ENCODE measurements at places on chromosomes 2 and 18.
A peak's percentile ranks its signal among the peaks of the same experiment; 100 is the strongest.

DNA sequence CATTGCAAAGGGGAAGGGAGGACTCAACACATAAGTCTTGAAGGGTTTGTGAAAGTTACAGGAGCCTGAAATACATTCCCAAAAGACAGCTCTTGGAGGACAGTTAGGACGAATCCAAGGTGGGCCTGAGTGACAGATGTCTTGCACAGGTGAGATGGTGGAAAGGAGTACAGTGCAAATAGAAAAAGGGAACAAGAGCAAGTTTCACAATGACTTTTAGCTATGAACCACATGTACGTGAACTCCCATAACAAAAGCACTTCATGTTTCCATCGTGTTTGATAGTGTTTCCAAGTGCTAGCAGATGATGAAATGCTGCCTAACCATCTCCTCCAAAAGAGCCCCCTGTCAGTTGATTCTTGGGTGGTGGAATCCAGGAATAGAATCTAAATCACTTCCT is 1.8 kb downstream of the IL18RAP start:
- DNase-seq, result no peak

GRCh38 chr2:460861-461260 is 173.0 kb upstream of the ALKAL2 start:
- no peak for DNase-seq

DNA sequence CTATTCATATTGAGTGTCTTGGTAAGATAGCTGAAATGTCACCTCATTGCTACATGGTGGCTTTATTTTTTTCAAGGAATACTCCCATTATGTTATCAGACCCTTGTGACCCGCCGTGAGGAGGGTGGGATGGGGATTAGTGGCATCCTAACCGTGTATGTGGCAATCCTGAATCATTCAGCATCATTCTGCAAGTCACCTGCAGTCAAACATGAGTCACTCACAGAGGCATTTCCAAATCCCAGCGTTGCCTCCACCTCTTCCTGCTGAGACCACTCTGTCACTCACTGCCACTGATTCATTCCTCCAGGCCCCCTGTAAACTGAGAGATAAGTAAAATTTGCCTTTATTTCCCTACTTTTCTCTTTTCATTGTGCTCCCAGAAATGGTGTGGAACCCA is 307.4 kb upstream of the KLHL29 start:
- no peak for DNase-seq

- DNase-seq, result no peak
Measured at GRCh38 chr2:15073664-15074063, 441.1 kb downstream of the LRATD1 start.

- no peak for DNase-seq
Measured at GRCh38 chr2:64841461-64841860, 147.7 kb upstream of the SLC1A4 start.

- no peak for DNase-seq
Measured at GRCh38 chr2:17822445-17823117, 6.3 kb downstream of the MSGN1 start.

- peak; percentile 2 for DNase-seq
Measured at GRCh38 chr2:107936433-107937359, 49.6 kb upstream of the SLC5A7 start.

- no peak for DNase-seq
Measured at GRCh38 chr2:7363906-7364305, 446.7 kb downstream of the RNF144A start.

DNA sequence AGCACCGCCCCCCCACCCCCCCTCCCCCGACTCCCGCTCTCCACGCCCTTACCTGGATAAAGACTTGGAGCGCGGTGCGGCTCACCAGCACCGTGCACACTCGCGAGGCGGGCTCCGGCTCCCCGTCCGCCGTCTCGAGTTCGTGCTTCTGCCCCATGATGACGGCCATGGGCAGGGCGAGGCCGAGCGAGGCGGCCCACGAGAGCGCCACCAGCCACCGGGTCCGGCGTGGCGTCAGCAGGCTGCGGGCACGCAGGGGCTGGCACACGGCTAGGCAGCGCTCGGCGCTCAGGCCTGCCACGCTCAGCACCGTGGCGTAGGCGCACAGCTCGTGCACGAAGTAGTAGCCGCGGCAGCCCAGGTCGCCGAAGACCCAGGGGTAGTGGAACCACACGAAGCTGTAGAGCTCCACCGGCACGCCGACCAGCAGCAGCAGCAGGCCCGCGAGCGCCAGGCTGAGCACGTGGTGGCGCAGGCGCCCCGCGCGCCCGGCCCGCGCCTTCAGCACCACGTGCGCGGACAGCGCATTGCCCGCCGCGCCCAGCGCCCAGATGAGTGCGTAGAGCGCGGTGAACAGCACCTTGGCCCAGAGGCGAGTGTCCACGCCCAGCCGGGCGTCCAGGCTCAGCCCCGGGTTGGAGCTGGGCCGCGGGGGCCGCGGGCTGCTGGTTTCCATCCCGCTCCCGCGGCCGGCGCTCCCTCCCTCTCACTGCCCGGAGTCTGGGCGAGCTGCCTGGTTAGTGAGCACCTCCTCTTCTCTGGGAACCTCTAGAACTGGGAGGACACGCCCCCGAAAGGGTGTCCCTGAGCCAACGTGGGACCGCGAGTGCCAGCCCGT is at the start of gene NTSR2:
NTSR2 (minus strand) TSS at position 742 of the 838 bp plus-strand sequence; CDS start at position 676, 66 bp downstream.
- DNase-seq, result peak; percentile 63

GRCh38 chr18:59551902-59552635 is 145.2 kb downstream of the CCBE1 start:
- DNase-seq, result no peak

DNA sequence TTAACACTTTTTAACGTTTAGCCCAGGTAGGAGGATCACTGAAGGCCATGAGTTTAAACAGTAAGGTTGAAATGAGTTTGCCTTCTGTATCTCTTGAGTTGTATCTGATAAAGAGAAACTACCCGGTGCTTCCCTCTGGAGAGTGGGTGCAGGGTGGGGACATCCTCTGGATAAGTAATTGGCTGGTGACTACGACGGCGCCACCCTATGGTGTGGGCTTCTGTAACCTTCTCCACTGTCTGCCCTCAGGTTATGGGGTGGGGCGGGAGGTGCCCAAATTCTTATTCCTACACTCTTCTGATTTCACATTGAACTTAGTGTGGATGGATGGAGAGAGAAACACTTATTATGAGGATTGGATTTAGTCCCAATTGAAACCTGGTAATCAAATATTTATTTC is 68.8 kb downstream of the LDLRAD4 start:
- DNase-seq, result no peak

DNA sequence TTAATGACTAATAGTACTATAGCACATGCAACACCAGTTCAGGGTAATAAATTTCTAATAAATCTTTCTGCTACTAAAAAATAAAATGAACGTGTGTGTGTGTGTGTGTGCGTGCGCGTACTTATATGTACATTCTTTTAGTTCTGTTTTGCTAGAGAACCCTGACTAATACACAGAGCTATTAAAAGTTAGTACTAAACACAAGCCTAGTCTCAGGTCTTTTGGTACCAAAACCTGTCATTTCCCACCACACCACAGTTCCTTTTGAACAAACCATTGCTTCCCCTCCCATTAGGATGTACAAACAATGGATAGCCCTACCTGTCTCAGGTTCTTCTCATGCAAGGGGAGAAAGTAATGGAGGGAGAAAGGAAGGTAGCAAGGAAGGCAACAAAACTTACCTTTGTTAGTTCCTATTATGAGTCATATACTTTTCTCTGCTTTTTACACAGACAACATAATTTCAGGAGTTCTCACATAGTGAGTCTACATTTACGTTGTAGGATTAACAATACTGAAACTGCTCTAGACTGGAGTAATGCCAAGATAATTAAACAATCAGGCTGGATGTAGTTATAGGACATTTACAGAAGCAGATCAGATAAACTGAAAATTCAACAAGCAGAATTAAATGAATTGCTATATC is 427.2 kb downstream of the KCNJ3 start:
- no peak for DNase-seq

DNA sequence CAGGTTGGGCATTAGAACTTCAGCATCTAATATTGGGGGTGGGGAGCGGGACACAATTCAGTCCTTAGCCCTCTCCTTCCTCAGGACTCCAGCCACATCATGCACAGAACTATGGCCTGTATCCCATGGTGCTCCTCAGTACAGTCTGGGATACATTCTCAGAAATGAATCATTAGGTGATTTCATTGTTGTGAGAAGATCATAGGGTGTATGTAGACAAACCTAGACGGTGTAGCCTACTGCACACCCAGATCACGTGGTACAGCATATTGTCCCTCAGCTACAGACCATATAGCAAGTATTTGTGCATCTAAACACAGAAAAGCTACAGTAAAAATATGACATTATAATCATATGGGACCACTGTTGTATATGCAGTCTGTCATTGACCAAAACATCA is 23.2 kb upstream of the IMP4 start:
- no peak for DNase-seq

DNA sequence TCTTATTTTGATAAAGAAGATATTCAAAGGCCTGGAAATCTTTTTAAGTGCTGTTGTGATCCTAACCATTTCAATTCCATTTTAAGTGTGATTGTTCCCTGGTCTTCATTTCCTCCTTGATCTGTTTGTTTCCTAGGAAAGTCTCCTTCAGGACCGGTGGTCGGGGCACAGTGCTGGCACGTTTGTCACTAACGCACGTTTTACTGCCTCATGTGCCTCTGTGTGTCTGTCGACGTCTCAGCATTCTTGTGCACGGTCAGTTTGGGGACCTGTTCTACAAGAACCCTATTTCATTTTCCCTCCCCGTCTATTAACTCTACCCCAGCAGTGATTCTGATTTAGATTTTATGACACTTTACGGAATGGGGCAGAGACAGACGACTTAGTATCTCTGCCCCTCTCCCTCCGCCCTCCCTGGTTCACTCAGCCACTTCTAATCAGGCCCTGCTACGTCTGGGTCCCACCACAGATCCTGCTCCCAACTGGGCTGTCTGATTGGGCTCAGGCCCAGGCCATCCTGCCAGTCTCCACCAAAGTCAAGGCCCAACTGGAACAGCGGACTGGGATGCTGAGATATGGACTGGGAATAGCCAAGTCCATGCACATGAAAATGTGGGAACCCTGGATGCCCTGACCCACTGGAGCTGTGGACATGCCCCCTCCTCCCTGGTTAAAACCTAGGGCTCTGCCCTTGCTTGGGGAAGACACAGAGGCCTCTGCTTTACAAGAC is 95.6 kb downstream of the TWIST2 start:
- DNase-seq, result no peak

- no peak for DNase-seq
Measured at GRCh38 chr18:28735731-28736130, 558.8 kb upstream of the CDH2 start.

- DNase-seq, result no peak
Measured at GRCh38 chr18:11955239-11956029, 25.9 kb upstream of the IMPA2 start.

- DNase-seq, result no peak
Measured at GRCh38 chr2:40448476-40449079, 3.3 kb downstream of the SLC8A1 start.

- no peak for DNase-seq
Measured at GRCh38 chr2:15943378-15944280, 3.3 kb downstream of the MYCN start.

DNA sequence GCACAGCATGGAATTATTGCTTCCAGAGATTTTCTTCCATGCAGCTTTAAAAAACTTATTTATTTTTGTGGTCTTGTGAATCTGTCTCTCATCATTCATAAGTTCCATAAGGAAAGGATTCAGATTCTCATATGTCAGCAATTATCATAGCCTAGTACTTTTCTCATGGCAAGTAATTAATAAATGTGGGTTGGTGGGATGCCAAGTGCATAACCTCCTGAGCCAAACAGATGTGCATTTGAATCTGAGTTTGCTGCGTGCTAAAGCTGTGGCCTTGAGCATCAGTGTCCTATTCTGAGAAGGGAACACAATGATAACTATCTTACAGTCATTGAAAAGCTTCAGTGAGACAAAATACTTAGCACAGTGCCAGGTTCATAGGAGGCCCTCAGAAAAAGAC is 331.9 kb downstream of the PDE11A start:
- no peak for DNase-seq

- no peak for DNase-seq
Measured at GRCh38 chr2:228559774-228560415, 378.4 kb upstream of the SPHKAP start.

DNA sequence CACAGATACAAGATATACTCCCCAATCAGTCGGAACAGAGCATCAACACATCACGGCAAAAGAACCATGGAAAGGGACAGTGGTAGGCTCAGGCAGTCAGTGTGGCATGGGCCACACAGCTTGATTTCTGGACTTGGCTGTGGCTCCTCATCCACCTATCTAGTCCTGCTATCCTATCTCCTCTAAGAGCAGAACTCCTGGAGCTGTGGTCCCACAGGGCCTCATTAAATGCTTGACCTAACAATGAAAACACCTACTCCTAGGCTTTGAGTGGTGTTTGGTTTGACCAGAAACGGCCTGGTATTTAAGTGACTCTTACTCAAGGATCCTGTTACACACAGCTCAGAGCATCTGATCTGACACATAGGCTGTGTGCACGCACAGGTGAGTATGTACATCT is 33.6 kb upstream of the SMAD2 start:
- no peak for DNase-seq

- no peak for DNase-seq
Measured at GRCh38 chr2:236859908-236860307, 225.8 kb upstream of the COPS8 start.
